ENCODE measurements at places on chromosomes 1 and 21. TPM values are rescaled to one million over a fixed set of nuclear protein-coding genes. Genes with fewer than 3 reads are reported as not detected.

DNA sequence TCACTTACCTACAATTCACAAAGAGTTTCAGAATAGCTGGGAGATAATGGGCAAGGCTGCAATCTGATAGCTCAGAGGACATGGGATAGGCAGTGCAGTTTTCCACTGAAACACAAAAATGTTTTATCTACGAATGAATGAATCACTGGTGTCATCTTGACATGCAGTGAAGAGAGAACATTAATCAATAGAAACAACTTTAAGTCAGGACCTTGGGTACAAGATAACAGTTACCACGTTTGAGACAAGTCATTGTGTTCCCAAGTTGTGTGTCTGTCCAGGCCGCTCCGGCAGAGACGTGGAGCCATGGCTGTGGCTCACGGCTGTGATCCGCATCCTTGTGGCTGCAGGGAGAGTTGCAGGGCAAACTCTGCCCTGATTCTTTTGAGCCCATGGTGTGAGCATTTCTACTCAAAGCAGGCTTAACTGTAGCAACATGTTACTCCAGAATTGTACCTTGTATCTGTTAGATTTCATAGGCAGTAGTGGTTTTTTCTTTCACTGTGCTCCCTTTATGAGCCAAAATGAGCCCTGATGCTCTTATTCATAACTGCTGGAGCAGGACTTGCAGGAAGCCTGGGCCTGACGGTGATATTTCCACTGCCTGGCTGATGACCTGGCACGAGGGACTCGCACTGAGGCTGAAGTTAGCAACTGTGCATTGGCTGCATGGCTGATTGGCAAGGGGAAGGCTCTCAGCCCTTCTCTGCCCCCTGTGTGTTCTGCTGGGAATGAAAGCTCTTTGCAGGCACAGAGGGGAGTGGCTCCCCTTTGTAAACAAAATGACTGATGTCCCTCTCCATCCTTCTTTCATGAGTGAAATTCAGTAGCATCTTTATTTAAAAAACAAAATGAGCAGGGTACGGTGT, 465.2 kb downstream of the AJAP1 start:
- H3K27me3 ChIP-seq: no peaks in the 10 kb centered on the region
- no peak overlapping the region for H3K4me3 ChIP-seq

DNA sequence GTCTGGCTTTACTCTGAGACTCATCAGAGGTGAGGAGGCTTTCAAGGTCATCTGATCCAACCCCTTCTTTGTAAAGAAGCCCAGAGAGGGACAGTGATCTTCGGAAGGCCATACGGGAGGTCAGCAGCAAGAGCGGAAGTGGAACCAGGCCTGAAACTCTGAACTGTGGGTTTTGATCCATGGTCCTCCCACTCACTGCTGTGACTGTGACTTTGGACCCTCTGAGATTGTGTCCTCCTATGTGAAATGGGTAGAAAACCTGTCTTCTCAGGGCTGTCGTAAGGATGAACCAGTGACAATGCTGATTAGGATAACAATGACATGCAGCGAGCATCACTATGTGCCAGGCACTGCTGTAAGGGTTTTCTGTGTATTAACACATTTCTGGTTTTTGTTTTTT, 9.8 kb upstream of the DDOST start:
- H3K36me3 ChIP-seq: no peaks in the 10 kb centered on the region
- no peak overlapping the region for H3K4me3 ChIP-seq
- no peaks in the 10 kb centered on the region for H3K4me1 ChIP-seq
- H3K27ac ChIP-seq: no peak overlapping the region

GRCh38 chr1:93554883-93555872, 107.3 kb downstream of the FNBP1L start:
- H3K27ac ChIP-seq: peak overlapping the region; percentile 54
- peaks cover 45% of the 10 kb centered on the region for H3K4me1 ChIP-seq
- H3K4me3 ChIP-seq: no peak overlapping the region
- no peak for DNase-seq
- H3K27me3 ChIP-seq: no peaks in the 10 kb centered on the region

JAM2 gene
- total RNA-seq: 36.2 TPM

GRCh38 chr21:42784896-42785451, 94.4 kb downstream of the WDR4 start:
- DNase-seq: no peak
- H3K27ac ChIP-seq: no peak overlapping the region
- peaks cover 27% of the 10 kb centered on the region for H3K4me1 ChIP-seq
- no peak overlapping the region for H3K4me3 ChIP-seq
